SJCRH30 (cell line): ENCODE measurements at places on chromosomes 1 and 21. TPM values are rescaled to one million over a fixed set of nuclear protein-coding genes. Genes with fewer than 3 reads are reported as not detected.

The SIM2 gene
- total RNA-seq = 0.06 TPM in 1 of 2 replicates, not detected in the other

The GPX7 gene
- 10.6 and 13.4 TPM in 2 replicates for total RNA-seq

DNA sequence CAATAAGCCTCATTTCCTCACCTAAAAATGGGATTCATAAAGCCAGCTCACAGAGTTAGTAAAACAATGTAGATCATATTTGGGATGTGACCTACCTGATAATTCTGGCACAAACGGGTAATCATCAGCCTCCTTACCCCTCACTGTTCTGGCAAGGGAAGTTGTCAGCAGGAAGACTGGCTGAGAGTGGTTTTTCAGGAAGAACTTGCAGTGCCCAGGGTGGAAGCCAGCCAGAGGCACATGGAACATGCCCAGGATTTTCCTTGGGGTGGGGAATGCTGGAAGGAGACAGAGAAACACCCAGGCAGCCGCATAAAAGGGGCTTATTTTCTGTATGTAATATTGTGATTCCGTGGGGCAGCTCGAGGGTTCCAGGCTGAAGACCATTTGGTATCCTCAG lies 7.7 kb upstream of the SLC5A9 start:
- H3K27me3 ChIP-seq = 0 out of 2 replicates have a peak, but pooled peaks cover 10% of the 10 kb centered on the region
- no peaks in the 10 kb centered on the region for H3K4me1 ChIP-seq
- H3K27ac ChIP-seq = no peak overlapping the region

- H3K4me3 ChIP-seq = no peak overlapping the region
- H3K4me1 ChIP-seq = peaks cover 24% of the 10 kb centered on the region
- no peak for DNase-seq
These were observed 145.6 kb downstream of the ZZZ3 start for GRCh38 chr1:77536813-77537212.

- DNase-seq = no peak
- H3K27ac ChIP-seq = no peak overlapping the region
- H3K4me1 ChIP-seq = no peaks in the 10 kb centered on the region
- no peak overlapping the region for H3K4me3 ChIP-seq
- no peaks in the 10 kb centered on the region for H3K27me3 ChIP-seq
These were observed 36.0 kb downstream of the ABCG1 start for GRCh38 chr21:42254651-42255601.

DNA sequence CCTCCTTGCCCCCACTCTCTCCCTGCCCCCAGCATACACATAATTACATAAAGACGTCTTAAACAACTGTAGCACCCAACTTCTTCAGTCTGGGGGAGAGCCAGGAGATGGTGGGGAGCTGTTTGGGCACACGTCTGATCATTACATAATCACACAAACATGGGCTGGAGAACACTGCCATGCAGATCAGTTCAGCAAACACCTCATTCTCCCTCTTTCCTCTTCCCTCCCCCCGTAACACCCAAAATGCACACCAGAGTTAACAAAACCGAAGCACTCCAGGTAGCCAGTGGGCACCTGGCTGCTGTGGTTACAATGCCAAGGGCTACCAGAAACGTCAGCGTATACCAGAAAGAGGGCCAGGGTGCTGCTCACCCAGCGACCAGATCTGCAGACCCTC lies 1.6 kb downstream of the HIVEP3 start:
- DNase-seq = no peak
- H3K4me1 ChIP-seq = peaks cover 3% of the 10 kb centered on the region
